ENCODE measurements at places on chromosomes 6 and 20.

- H3K4me1 ChIP-seq = no peaks in the 10 kb centered on the region
- no peaks in the 10 kb centered on the region for H3K36me3 ChIP-seq
- H3K27ac ChIP-seq = no peak overlapping the region
- no peak overlapping the region for H3K4me3 ChIP-seq
- no peak for DNase-seq
Observed at GRCh38 chr20:37254114-37254878, 7.3 kb downstream of the GHRH start.

DNA sequence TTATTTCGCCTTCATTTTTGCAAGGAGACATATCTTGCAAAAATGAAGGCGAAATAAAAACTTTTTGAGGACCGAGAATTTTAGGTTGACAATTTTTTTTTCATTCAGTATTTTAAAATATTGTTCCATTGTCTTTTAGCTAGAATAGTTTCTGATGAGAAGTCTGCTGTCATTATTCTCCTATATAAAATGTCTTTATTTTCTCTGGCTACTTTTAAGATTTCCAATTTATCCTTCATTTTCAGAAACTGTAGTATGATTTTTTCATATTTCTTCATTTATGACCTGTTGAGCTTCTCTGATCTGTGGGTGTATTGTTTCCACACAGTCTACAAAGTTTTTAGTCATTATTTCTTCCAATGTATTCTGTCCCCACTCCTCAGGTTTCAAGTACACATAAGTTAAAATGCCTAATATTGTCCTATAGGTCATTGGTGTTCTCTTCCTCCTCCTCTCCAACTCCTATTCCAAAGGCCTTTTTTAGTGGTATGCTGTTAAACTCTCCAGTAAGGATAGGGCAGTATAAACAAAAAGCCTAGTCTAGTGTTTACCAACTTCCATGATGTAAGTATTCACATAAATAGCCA is 15.7 kb downstream of the AHI1 start:
- H3K36me3 ChIP-seq = peaks cover 22% of the 10 kb centered on the region
- no peak overlapping the region for H3K27ac ChIP-seq
- H3K4me1 ChIP-seq = no peaks in the 10 kb centered on the region
- DNase-seq = no peak
- H3K4me3 ChIP-seq = no peak overlapping the region

- H3K27ac ChIP-seq = no peak overlapping the region
- H3K27me3 ChIP-seq = no peaks in the 10 kb centered on the region
- no peak overlapping the region for H3K4me3 ChIP-seq
- H3K36me3 ChIP-seq = no peaks in the 10 kb centered on the region
- no peaks in the 10 kb centered on the region for H3K4me1 ChIP-seq
Observed at GRCh38 chr20:63224412-63225081, 8.6 kb upstream of the YTHDF1 start.

DNA sequence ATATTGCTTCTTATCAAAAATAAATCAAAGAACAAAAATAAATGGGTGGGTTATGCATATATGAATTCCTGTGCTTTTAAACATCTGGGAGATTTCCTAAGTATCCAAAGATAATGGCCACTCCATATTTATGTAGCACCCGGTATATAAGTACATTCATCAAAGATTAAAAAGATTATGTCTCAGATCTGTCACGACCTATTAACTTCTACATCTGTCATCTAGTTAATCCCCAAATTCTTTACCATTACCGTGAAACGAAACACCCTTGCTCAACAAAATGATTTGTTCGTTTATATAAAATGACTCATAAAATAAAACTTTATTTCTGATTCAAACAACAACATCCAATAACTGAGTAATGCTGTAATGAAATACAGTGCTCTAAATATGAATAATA is 64.8 kb upstream of the FOXQ1 start:
- DNase-seq = no peak
- H3K36me3 ChIP-seq = no peaks in the 10 kb centered on the region
- H3K27ac ChIP-seq = no peak overlapping the region
- H3K4me3 ChIP-seq = no peak overlapping the region
- H3K27me3 ChIP-seq = no peaks in the 10 kb centered on the region
- no peaks in the 10 kb centered on the region for H3K4me1 ChIP-seq

DNA sequence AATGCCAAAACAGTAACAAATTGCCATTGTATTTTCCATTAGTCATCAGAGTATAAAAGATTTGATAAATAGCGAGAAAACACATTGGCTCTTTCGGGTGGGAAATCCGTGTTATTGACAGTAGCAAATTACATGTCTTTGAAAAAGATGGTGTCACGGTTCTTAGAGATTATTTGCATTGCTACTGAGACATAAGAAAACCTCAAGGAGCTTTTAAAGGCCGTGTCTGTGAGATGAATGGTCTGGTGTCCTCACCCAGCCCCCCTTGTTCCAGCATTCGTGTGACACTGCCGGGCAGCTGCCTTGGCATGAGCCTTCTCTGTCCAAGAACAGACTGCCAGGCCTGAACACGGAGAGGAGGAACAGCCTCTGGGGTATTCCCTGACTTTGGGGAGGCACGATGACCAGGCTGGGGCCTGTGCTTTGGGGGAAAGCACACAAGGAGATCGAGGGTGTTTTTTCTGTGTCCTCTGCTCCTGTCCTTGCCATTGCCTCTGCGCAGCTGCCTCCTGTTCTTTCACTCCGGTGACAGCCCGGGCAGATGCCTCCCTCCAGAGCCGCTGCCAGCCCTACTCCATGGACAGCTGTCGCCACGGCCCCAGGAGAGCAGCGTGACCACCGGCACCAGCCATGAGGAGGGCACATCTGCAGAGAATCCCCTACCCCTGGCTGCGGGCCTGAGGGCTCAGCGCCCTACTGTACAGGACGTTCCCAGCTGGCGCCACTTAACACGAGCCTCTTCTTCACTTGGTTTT is 167.7 kb upstream of the CDYL start:
- peaks cover 58% of the 10 kb centered on the region for H3K4me1 ChIP-seq
- no peak overlapping the region for H3K4me3 ChIP-seq
- DNase-seq = no peak
- H3K36me3 ChIP-seq = no peaks in the 10 kb centered on the region
- H3K27me3 ChIP-seq = no peaks in the 10 kb centered on the region
- H3K27ac ChIP-seq = no peak overlapping the region

- DNase-seq = no peak
- peaks cover 28% of the 10 kb centered on the region for H3K4me1 ChIP-seq
- no peak overlapping the region for H3K27ac ChIP-seq
- no peaks in the 10 kb centered on the region for H3K27me3 ChIP-seq
Observed at GRCh38 chr6:137877113-137877512, 10.1 kb downstream of the TNFAIP3 start.

- no peaks in the 10 kb centered on the region for H3K36me3 ChIP-seq
- peak; percentile 21 for DNase-seq
- H3K4me1 ChIP-seq = peaks cover 36% of the 10 kb centered on the region
- H3K27me3 ChIP-seq = no peaks in the 10 kb centered on the region
- H3K4me3 ChIP-seq = peak overlapping the region; percentile 86
- peak overlapping the region; percentile 88 for H3K27ac ChIP-seq
Observed at GRCh38 chr6:82246802-82247504, 591 bp downstream of the IBTK start.

DNA sequence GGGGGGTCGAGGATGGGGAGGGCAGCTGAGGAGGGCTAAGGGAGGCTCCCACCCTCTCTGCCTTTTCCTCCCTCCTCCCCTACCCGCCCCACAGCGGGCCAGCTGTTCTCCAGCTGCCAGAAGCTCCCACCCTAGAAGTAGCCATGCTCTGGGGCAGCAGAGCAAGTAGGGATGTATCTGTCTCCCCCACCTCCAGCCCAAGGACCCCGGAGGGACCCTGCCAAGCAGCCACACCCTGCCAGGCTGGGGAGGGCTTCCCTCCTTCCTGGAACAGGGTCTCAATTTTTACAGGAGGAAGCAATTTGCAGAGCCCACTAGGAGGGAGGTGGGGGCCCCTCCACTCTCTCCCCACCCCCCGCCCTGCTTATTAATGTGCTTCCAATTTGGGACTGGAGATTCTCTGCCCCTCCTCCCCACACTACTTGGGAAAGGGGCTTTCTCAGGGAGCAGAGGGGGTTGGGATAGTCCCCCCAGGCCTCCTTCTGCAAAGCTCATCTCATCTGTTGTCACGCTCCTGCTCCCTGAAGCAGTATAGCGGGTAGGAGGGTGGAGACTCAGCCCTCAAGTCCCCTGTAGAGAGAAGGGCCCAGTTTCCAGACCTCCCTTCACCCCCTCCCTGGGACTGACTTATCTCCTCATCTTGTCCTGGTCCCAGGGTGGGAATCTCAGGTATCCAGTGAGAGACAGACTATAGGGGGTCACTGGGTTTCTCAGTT is 4.5 kb downstream of the TEAD3 start:
- H3K4me3 ChIP-seq = no peak overlapping the region
- peak overlapping the region; percentile 96 for H3K27ac ChIP-seq
- H3K27me3 ChIP-seq = no peaks in the 10 kb centered on the region
- DNase-seq = no peak
- peaks cover 83% of the 10 kb centered on the region for H3K4me1 ChIP-seq

DNA sequence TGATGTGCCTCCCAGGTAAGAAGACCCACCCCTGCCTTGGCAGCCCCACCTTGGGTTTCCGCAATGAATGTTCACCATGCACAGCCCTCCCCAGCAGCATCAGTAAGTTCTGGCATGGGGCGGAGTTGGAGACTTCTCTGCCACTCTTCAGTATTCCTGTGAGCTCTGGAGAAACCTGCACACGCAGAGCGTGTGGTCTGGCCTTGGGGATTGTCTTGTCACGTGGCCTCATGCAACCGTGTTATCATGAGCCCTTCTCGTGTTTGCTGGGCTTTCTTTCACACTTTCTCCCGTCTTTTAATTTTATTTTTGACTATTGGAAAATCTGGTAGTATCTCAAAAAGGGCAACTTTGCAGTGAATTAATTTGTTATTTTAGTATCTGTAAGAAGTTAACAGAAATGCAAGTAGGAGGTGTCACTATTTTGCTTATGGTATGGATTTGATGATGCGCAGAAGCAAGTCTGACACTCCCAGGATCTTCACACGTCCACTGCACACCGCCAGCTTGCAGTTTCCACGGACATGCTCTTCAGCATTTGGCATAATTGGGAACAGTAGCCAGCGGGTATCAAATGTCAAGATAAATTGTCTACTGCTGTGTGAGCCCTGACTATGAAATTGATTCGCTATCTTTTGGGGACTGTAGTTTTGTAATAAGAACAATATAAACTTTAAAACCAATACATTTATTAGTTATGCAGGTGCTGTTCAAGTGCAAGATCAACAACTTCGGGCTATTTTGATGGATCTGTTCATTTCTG is 463.5 kb downstream of the QKI start:
- no peak overlapping the region for H3K27ac ChIP-seq
- no peak overlapping the region for H3K4me3 ChIP-seq
- H3K27me3 ChIP-seq = no peaks in the 10 kb centered on the region

GRCh38 chr6:98875375-98875774 is 41.0 kb downstream of the POU3F2 start:
- H3K27me3 ChIP-seq = no peaks in the 10 kb centered on the region
- H3K4me3 ChIP-seq = no peak overlapping the region
- peaks cover 6% of the 10 kb centered on the region for H3K36me3 ChIP-seq

DNA sequence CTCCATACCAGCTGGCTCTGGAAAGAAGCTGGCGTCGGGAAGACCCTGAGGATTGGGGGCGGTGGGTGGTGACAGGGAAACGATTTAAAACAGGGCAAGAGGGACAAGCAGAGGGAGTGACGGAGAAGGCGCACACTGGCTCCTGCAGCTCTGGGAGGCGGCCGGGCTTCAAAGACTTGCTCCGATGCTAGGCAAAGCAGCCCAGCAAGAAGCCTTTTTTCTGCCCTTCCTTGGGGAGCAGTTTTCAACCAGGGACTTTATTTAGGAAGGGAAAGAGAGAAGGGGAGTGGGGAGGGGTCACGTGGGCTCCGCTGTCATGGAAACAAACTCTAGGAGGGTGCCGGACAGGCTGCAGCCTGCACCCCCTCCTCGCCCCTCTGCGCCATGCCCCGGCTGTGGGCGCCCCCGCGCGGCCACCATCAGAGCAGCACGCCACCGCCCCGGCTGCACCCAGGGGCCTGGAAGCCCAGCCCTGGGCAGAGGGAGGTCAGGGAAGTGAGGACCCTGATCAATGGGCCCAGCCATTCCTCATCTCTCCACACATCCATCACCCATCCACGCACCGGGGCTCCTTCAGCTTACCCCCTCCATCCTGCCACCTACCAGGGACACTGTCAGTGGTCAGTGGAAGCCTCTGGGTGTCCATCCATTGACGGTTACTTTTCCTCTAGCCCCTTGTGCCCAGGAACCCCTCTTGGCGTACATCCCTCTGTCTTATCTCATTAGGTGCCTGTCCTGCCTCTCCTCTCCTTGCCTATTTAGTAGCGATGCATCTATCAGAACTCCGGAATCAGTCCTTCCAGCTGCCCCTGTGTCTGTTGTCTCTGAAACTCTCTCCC is 66.6 kb upstream of the CCDC167 start:
- H3K4me1 ChIP-seq = peaks cover 11% of the 10 kb centered on the region
- peak overlapping the region; percentile 72 for H3K4me3 ChIP-seq
- no peak for DNase-seq
- no peaks in the 10 kb centered on the region for H3K36me3 ChIP-seq
- no peak overlapping the region for H3K27ac ChIP-seq

DNA sequence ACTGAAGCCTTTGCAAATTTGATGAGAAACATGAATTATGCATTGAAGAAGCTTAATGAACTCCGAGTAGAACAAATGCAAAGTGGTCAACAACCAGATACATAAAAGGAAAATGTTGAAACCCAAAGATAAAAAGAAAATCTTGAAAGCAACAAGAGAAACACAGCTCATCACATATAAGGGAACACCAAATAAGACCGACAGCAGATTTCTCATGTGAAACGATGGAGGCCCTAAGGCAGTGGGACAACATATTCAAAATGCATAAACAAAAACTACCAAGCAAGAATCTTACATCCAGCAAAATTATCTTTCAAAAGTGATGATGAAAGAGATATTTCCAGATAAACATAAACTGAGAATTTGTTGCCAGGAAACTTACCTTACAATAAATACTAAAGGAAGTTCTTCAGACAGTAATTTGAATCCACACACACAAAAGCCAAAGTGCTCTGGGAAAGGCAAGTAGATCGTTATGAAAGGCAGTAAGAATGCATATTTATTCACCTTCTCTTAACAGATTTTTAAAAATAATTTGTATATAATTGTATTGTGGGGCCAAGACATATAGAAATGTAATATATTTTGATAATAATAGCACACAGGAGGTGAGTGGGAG is 22.5 kb downstream of the SLC52A3 start:
- no peak overlapping the region for H3K4me3 ChIP-seq
- H3K36me3 ChIP-seq = no peaks in the 10 kb centered on the region
- no peaks in the 10 kb centered on the region for H3K27me3 ChIP-seq
- no peak for DNase-seq
- H3K4me1 ChIP-seq = no peaks in the 10 kb centered on the region

DNA sequence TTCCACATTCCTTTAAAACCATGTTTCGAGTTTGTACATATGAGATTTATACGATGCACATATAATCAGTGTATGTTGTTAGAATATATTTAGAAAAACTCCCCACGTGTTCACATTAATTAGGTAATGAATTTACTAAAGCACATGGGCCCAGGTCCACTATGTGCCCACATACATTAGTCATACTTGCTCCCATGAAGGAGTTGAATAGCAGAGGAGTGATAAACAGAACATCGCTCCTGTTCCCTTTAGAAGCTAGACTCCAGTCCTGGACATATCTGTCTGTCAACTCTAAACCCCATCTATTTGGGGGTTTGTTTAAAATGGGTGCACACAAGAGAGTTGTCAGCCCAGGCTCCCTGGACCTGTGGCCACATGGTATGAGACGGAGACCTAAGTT is 108.1 kb upstream of the TIAM2 start:
- no peak overlapping the region for H3K27ac ChIP-seq
- H3K27me3 ChIP-seq = no peaks in the 10 kb centered on the region
- H3K36me3 ChIP-seq = no peaks in the 10 kb centered on the region
- H3K4me1 ChIP-seq = peaks cover 5% of the 10 kb centered on the region

GRCh38 chr6:62265906-62266525 is 20.0 kb downstream of the KHDRBS2 start:
- H3K27me3 ChIP-seq = no peaks in the 10 kb centered on the region
- H3K4me3 ChIP-seq = no peak overlapping the region
- no peak for DNase-seq
- no peak overlapping the region for H3K27ac ChIP-seq
- no peaks in the 10 kb centered on the region for H3K4me1 ChIP-seq
